ENCODE measurements at places on chromosomes 11 and 22.

- no peak for DNase-seq
These were observed 51.0 kb downstream of the MYO7A start for GRCh38 chr11:77179048-77179447.

DNA sequence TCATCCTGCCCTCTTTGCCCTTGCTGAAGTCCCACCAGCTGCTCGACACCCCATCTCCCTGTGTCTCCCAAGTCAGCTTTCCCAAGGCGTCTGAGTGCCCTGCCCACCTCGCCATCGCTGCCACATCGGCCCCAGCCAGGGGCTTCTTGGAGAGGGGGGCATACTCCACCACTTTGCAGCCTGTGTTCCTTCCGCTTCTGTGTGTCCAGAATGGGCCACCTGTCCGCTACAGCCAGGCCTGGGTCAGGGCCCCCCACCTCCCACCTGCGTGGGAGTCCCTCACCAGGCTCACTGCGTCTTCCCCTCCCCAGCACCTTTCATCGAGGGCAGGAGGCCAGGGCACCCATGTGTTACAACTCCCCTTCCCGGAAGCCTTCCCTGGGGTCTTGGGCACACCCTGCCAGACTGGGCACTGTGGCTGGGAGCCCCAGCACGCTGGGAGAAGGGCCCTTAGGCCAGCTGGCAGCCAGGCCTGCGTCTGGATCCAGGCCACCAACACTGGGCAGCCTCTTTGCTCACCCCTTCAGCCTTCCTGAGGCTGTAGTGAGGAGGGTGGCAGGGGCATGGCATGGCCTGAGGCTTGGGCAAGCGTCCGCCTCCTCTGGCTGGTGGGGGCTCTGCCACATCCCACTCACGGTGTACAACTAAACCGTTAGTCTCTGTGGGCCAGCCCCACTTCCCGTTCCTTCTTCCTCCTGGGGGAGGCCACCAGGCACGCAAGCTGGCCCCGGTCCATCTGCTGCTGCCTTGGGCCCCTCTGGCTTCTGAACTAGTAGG lies 13.4 kb downstream of the CPT1A start:
- DNase-seq: no peak

GRCh38 chr11:77211040-77211451 lies 83.0 kb downstream of the MYO7A start:
- no peak for DNase-seq

DNA sequence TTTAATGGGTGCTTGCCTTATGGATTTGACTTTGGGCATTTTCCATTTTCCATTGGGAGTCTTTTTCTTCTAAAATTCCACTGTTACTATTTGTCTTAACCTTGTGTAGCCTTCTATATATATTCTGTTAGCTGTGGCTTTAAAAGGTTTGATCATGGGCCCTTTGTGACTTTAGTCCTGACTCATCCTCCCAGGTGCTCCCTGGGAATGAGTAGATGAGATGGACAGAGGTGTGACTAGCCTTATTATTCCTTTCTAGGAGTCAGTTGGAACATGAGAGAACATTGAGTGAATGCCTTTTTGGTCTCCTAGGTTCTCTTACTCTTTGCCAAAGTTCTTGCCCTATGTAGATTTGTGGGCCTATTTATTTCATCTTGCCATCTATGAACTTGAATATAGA lies 39.0 kb downstream of the DDX10 start:
- DNase-seq: no peak

DNA sequence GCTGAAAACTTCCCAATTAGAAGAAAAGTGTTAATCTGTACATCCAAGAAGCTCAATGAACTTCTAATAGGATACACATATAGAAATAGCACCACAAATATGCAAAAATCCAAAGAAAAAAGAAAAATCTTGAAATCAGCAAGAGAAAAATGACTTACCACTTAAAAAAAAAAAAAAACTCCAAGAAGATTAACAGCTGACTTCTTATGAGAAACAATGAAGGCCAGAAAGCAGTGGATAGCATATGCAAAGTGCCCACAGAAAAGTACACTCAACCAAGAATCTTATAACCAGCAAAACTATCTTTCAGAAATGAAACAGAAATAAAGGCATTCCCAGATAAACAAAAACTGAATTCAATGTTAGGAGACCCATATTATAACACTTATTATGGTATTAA lies 29.9 kb upstream of the OR5B12 start:
- DNase-seq: no peak

GRCh38 chr22:36246718-36247117 lies 6.2 kb upstream of the APOL1 start:
- DNase-seq: no peak

DNA sequence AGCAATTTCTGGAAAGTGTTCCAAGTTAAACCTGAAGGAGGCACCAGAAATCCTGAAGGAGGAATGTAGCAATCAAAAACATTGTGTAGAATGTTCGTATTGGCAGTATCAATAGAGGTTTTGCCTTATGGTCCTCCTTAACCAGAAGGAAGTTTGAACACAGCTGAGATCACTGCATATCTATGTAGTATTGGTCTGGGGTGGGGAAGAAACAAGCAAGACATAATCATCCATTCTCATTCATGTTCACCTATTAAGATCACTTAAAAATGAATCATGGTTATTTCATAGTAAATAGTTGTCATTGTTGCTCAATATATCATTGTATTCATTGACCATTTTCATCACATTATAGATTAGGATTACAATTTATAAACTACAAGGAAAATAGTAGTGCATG lies 160.5 kb downstream of the DDX10 start:
- DNase-seq: no peak

GRCh38 chr22:20392983-20393704 lies 807 bp upstream of the ZNF74 start:
- DNase-seq: no peak

DNA sequence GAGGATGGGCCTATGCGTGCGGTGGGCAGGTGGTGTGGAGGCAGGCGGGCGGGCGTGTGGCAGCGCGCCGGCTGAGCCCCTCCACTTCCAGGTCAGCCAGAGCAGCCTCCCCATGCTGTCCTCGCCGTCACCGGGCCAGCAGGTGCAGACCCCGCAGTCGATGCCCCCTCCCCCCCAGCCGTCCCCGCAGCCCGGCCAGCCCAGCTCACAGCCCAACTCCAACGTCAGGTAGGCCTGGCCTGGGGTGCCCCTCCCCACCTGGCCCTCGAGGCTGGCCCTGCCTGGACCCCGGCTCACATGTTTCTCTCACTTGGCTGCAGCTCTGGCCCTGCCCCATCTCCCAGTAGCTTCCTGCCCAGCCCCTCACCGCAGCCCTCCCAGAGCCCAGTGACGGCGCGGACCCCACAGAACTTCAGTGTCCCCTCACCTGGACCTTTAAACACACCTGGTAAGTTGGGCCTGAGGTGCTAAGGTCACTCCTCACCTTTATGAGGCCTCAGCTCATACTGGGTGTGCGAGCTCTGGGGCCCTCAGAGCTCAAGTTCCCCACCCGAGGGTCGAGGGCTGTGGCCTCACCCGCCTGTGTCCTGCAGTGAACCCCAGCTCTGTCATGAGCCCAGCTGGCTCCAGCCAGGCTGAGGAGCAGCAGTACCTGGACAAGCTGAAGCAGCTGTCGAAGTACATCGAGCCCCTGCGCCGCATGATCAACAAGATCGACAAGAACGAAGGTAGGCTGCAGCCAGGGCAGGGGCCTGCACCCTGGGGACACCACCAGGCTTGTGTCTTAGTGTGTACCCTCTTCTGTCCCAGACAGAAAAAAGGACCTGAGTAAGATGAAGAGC lies 75.3 kb downstream of the MED15 start:
- DNase-seq: no peak

GRCh38 chr11:45507916-45508315 lies 157.5 kb downstream of the CHST1 start:
- no peak for DNase-seq

- DNase-seq: no peak
These were observed 400.1 kb downstream of the TMEM135 start for GRCh38 chr11:87437844-87438223.

- no peak for DNase-seq
These were observed 39.5 kb downstream of the GRAMD1B start for GRCh38 chr11:123469586-123469985.

DNA sequence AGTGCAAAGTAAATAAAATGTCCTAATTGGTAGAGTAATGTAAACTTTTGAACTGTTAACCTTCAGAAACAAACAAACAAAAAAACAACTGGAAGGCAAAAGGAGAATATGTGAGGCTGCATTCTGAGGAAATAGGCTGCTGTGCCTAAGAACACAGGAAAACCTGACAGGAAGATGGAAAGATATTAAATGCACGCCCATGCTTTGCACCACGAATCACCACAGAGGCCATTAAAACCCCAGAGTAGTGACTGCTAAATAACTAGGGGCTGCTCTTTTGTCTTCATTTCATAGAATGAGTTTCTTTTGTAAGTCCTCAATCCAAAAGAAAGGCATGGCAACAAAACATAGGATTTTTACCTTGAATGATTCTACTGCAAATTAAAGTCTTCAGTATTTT lies 436.0 kb downstream of the RAB38 start:
- DNase-seq: no peak

- peak; percentile 67 for DNase-seq
These were observed 12.7 kb downstream of the C11orf91 start for GRCh38 chr11:33687733-33688479.

DNA sequence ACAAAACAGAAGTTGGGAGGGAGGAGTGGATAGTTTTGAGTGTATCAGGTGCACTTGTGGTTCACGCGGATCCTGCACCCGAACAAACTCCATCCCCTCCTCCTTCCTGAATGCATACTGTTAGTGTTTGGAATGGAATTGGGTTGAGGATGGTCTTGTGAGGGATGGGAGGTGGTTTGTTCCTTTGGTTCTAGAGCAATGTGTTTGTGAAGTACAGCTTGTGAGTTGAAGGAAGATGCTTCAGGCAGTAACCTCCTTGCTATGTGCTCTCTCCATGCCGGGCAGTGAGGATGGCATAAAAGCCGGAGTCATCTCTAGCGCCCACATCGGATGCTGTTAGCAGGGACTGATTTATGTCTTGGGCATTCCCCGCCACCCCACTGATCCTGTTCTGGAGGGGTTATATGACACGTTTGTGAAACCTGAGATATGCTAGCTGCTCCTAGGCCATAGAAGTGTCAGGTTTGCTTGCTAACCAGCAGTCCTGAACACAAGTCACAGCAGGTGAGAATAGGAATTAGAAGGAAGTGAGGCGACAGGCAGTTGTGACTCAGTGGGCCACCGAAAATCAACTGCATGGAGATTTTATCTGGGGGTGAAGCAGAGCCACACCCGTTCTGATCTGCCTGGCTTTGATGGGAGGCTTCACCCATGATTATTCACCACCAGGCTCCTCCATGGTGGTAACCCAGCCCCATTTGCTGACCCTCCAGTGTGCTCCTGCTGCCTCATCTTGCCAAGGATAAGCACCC lies 2.2 kb downstream of the BCR start:
- peak; percentile 86 for DNase-seq

GRCh38 chr22:46535876-46536536 lies 1.4 kb downstream of the CELSR1 start:
- no peak for DNase-seq

GRCh38 chr11:96082002-96082899 lies 158.3 kb upstream of the MTMR2 start:
- no peak for DNase-seq

DNA sequence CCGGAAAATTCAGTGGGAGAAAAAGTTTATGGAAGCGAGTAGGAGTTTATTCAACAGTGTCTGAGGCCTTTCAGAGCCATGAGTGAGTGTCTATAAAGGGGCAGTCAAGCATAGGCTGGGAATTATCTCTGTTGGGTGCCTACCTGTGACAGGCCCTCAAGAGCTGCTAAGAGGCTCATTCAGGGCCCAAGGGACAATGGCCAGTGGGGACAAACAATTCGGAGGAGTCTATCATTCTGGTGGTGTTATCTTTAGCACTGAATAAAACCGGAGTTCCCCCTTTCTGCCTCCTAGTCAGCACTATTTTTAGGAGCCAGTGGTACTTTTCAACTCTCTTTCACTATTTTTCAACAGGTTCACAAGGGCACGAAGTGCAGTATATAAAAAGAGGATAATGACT lies 89.5 kb upstream of the HTATIP2 start:
- DNase-seq: no peak
